T-helper 1 cell (primary cell): ENCODE measurements at places on chromosomes 2 and 18.

DNA sequence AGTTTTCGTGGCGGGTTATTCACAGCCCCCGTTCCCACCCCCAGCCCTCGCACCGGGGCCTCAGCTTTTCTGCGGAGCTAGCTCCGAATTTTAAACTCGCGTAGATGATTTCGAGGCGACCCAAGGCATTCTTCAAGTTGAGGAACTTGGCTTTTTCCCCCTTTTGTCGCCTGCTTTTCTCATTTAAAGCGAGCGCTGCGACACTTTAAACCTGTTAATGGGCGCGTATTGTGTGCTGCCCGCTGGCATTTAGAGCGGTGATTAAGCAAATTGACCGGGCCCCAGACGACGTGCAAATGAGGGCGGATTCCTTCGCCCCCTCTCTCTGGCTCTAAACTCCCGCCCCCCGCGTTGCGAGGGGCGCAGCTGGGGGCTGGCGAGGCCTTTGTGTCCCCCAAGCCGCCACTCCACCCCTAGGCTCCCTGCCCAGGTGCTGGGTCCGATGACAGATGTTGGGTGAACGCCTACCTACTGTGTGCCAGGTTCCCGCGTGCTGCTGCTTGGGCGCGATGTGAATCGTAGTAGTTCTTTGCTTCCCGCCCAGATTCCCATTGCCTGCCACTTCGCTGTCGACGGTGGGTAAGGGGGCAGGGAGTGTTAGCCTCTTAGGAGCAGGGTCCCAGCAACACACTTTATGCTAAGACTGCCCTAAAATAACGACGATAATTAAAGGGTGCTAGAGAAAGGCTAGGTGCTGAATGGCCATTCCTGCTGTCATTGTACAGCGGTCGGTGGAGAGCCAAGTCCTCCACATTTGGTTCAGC, 1.9 kb downstream of the TCF7L1 start:
- no peak for DNase-seq

DNA sequence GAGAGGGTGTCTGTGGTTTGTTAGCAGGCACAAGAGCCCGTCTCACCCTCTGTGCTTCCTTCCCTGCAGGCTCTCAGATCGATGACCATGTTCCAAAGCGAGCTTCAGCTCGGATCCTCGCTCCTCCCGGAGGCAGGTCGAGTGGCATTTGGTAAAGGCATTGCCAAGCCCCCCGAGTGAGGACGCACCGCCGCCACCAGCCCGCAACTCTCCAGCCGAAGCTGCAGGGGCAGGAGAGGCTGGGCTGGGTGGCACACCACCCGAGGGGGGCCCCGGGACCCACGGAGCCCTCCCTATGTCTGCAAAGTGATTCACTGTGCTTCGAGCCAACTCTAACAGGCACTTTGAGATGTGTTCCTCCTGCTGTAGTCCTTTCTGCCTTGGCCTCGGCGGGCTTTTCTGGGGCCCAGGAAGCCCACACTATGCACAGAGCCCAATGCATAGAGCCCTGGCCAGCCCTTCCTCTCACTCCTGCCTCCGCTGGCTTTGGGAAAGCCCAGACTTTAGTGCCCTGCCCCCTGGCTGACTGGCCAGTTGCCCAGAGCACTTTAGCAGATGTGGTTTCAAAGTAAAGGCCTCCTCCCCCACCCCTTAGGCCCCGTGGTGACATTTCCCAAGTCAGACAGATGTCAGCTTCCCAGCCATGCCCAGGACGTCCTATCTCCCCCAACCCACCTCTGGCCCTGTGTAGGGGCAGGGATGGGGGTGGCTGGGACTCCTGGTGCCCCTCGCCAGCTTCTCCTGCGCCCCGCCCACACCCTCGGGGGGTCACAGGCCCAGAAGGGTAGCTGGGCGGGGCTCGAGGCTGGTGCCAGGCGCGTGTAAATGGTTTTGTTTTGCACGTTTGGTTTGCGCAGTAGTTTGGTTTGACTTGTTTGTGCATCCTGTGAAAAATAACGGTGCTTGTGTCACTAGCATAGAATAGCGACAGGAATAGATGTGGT, 23.3 kb upstream of the MAPRE3 start:
- no peak for DNase-seq

- no peak for DNase-seq
Measured at GRCh38 chr18:48030616-48031480, 100.4 kb upstream of the SMAD2 start.

DNA sequence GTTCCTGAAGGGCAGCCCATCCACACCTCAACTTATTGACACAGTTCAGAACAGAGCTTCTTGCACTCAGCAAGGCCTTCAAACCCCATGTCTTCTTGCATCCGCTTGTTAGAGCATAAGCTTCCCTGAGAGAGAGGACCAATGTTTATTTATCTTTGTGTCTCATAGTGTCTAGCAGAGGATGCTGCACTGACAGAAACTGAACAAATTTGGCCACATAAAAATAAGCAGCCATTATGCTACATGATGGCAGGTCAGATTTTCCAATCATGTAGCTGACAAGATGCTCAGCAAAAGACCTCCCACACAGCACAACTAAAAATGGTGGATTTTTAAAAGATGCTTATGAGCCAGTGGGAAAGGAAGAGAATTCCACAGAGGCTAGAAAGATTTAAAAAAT, 38.1 kb upstream of the SIGLEC15 start:
- DNase-seq, result no peak

DNA sequence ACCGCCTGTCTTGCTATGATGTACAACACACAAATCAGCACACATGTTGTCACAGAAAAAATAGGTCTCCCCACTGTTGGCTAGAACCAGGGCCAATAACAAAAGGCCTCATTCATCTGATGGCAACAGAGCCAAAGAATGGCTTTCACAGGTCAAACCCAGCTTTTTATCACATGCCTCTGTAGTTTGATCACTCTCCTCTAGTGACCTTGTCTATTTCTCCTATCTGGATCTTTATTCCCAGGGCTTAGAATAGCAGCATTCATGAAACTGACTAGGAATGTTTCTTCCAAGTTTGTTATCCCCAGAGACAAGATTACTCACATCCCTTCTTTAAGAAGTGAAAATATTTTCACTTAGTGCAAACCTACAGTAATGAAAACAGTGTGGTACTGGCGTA, 285.8 kb upstream of the GYPC start:
- no peak for DNase-seq

DNA sequence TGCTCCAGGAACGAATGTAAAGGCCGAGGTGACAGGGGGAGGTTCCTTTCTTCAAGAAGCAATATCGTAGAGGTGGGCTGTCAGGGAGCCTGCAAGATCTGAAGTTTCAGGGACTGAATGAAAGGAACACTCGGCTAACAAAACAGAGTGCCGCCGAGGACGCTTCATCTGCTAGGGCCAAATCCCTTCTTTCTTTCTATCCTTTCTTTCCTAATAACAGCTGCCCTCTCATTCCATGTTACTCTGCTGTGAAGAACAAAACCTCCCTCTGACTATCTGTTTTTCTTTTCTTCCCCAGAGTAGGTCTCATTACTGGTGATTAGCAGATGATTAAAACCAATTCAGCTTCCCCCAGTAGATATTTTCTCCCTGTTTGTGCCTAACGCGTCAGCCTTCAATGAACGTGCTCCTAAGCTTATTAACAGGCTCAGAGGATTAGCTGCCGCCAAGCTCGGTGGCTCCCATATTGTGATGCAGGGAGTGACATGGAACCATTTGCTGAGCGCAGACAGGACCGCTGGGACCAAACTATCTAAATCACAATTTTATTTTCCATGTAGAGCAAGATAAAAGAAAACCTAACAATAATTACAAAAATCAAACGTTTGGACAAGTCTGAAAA, 414.6 kb downstream of the TMEM182 start:
- DNase-seq, result no peak

- no peak for DNase-seq
Measured at GRCh38 chr2:171150694-171151285, 9.9 kb downstream of the TLK1 start.

- DNase-seq, result no peak
Measured at GRCh38 chr18:33076601-33077000, 303.8 kb upstream of the KLHL14 start.

DNA sequence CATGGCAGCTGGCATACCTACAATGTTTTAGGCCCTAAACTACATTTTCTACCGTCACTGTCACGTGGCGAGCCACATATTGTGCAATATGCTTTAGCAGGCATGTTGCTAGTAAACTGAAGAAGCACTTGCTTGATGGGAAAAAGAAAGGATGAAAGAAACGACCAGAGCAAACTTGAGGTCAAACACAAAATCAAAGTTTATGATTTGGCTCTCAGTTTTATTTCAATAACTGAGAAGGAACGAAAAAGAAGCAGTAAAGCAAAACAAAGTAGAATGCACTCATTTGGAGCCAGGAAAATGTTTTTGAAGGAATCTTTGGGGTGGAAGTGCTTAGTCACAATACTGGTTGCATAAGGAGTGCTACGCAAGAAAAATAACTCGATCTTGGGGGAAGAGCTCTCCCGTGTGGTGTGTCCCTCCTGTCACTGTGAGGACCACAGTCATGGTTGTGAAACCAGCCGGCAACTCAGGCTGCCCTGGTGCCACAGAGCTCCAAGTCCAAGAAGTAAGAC, 349.8 kb downstream of the RBM43 start:
- DNase-seq, result no peak

DNA sequence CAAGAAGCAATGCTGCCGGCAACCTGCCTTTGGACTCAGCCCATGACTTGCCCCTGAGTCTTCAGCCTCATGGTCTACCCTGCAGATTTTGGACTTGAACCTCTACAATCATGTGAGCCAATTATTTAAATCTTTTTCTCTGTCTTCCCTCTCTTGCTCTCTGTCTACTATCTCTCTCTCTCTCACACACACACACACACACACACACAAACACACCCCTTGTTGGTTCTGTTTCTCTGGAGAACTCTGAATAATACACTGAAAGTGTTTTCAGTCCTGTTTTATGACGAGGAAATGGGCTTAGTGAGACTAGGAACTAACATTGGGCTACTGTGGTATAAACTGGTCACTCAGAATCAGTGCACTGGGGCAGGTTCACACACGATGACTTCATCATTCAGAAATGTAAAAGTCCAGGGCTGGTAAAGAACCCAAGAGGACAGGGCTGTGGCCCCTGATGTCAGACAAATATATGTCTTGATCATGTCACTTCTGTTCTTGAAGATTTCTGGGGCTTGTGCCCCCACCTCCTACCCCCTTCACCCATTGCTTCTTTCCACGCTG, 266.1 kb upstream of the SIX2 start:
- no peak for DNase-seq

DNA sequence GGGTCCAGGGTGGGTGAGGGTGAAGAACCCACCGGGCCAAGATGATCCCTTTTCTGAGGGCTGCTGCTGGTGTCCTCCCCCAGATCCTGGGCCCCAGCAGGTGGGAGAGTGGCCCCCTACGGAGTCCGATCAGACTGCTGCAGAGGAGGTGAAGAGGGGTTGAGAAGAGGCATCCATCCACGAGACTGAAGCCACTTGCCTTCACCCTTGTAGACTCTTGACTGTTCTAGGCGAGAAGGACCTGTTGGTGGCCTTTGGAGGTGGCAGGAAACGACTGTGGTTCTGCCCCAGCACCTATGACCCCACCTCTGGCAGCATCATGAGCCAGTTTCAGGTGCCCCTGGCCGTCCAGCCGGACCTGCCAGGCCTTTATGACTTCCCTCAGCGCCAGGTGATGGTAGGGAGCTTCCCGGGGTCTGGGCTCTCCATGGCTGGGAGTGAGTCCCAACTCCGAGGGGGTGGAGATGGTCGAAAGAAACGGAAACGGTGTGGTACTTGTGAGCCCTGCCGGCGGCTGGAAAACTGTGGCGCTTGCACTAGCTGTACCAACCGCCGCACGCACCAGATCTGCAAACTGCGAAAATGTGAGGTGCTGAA, 1.5 kb downstream of the TET3 start:
- DNase-seq, result no peak

DNA sequence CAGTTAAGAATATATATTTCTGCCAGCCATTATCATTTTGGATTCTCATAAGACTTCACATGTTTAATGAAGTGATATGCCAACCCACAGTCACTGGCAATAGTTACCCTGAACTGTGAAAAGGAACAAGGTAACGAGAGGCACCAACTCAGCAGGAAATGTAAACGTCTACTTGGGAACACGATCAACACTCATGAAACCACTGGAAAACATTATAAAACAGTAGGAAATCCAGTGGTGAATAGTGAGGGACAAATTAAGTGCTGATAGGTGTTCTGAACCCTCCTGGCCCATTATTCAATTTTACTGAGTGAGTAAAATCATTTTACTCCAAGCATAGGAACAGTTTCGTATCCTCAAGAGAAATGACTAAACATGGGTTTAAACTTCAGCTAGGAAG, 17.1 kb downstream of the CCDC68 start:
- no peak for DNase-seq
